Stimulated activated CD8-positive, alpha-beta memory T cell treated with anti-CD3 and anti-CD28 coated beads, Interleukin-15, amount 100 ng/mL, for 48 hours (primary cell): ENCODE measurements at places on chromosomes 3 and 15.

DNA sequence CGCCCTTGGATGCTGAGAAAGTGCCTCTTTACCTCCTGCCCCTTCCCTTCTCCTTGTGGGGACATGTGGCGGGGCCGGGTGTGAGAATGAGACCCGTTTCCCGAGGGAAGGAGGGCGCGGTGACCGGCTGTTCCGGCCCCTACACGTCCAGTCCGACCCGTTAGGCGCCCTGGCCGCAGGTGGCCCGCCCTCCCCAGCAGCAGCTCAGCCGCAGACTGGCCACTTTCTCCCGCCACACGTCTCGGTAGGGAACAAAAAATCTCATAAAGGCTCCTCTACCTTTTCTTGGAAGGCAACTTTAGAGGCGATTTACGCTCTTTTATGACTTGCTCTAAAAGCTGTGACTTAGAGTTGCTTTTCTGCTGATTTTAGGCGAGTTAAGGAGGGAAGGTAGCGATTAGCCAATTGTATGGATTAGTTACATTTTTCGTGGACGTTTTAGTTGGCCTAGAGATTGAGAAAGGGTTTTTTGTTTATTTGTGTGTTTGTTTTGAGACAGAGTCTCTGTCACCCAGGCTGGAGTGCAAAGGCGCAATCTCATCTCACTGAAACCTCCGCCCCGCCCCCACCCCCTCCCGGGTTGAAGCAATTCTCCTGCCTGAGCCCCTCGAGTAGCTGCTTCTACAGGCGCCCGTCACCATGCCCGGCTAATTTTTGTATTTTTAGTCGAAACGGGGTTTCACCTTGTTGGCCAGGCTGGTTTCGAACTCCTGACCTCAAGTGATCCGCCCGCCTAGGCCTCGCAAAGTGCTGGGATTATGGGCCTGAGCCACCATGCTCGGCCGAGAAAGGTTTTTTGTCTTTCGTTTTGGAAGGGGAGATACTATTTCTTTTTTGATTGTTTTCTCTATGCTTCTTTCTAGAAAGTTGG is 8.3 kb upstream of the PGPEP1L start:
- DNase-seq: no peak

- no peak for DNase-seq
Observed at GRCh38 chr15:26806151-26806550, 33.3 kb upstream of the GABRB3 start.

DNA sequence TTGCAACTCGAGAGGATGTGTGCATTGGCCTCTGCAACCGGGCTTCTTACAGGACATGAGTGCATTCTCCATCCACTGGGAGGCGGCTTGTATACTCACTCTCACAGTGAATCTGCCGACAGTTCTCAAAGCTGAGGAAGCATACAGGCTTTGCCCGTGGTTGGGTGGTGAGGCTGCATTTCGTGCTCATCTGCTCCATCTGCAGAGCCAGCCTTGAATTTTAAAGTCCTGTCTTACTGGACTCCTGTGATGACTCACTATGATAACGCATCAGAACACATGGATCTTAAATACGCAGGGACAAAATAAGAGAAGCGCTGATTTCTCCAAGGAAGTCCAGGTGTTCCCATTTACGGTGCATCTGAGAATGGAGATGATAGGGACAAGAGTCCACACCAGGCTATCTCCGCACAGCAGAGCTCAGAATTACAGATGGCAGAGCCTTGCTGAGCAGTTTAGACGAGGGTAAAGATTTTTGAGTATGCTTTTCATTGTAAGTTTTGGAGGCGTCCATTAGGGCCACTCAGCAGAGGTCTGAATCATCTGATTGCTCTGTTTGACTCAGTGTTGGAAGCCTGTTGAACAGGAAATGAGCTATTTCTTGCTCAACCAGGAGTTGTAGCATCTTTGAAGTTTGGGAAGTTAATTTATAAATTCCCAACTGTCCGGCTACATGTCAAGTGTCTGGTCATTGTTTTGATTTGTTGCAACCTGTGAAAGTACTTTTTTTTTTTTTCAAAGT is 87.1 kb downstream of the GABRG3 start:
- no peak for DNase-seq

DNA sequence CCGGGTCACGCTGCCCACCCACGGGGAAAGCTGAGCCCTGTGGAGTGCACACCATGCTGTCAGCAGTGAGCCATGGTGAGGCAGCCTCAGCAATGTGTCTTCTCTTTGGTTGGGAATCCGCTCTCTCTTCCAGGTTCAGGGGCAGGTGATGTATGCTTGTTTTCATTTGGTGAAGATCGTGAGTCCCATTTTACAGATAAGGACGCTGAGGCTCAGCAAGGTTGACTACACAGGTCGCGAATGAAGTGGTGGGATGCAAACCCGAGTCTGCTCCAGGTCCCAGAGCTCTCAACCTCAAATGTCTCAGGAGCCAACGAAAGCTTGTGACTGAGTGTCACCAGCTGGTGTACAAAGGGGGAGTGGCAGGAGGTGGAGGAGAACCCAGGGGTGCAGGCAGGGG is 74.3 kb downstream of the RPN1 start:
- no peak for DNase-seq
